ENCODE measurements at places on chromosomes 1 and 21.

GRCh38 chr1:156602557-156602993 lies 1.3 kb upstream of the GPATCH4 start:
- no peak for DNase-seq

DNA sequence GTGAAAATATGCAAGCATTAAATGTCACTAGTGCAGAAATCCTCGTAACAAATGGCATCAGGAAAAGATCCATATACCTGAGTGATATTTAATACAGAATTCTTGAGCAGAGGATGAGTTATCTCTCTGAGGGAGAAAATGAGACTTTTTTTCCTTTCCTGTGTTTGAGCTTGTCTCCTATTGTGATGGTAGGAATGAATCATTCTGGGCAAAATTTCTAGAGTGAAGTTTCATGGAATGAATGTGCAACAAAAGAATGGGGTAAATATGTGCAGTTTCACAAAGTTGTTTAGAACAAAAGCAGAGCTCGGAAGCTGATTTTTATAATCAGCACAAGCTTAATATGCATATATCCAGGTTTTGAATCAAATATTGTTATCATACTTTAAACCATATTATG lies 4.6 kb downstream of the CTPS1 start:
- no peak for DNase-seq

DNA sequence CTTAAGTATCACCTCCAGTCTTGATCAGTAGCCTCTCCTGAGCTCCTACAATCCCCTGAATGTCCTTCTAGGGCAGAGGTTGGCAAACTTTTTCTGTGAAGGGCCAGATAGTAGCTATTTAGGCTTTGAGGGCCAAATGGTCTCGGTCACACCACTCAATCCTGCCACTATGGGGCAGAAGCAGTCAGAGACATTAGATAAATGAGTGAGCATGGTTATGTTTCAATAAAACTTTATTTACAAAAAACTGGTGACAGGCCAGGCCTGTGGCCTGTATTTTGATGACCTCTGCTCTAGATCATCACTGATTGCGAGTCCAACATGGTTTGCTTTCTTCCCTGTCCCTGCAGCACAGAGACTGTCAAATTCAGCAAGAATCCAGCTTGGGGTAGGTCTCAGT lies 36.3 kb downstream of the LRP8 start:
- DNase-seq, result no peak

DNA sequence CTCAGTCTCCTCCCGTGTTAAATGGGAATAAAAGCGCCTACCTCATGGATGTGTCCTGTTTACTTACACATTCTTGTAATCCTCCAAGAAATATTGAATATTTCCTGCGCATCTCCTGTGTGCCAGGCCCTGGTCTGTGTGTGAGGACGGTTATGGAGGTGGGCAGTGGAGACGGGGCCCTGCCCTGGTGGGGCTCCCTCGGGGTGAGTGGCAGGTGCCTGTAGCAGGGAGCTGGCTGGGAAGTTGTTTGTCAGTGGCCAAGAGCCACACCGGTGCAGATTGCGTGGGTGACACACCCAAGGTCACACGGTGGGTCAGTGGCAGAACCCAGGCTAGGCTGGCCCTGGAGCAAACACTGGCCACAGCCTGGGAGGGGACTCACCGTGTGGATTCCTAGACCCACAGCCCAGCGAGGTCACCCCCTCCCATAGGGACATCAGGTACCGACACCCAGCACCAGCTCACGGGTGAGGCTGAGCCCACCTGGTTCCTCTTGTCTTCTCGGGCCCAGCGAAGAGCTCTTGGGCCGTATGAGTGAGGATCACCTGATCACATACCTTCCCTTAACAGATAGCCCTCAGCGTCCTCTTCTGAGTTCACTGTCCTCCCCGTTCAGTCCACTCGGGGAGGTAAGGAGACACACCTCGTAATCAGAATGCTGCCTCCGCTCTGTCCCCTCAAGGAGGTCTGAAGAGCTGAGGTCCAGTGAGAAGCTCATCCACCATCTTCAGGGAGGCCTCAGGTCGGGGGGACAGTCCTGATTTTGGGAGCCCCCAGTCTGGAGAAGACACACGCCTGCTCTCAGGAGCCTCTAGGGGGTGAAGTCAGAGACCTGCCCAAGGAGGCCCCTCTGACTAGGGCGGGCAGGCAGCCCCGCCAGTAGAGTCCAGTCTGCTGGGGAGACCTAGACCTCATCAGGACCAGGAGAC lies 349.6 kb downstream of the MATN1 start:
- DNase-seq, result no peak

DNA sequence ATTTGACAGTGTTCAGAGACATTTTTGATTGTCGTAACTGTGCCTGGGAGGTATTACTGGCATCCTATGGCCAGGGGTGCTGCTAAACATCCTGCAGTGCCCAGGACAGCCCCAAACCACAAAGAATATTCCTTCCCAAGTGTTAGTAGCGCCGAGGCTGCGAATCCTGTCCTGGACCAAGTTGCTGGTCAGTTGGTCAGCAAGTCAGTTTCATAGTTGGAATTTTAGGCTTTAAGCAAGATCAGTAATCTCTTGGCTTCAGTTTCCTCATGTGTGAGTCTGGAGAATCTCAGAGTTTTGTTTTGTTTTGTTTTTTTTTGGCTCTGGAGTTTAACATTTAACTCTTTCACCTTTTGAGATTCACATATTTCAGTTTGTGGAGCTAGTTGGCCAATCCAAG lies 65.0 kb downstream of the MTR start:
- no peak for DNase-seq

- no peak for DNase-seq
Observed at GRCh38 chr21:46621457-46622182, 13.9 kb upstream of the PRMT2 start.

- DNase-seq, result no peak
Observed at GRCh38 chr1:76285578-76286135, 211.1 kb downstream of the ST6GALNAC3 start.

DNA sequence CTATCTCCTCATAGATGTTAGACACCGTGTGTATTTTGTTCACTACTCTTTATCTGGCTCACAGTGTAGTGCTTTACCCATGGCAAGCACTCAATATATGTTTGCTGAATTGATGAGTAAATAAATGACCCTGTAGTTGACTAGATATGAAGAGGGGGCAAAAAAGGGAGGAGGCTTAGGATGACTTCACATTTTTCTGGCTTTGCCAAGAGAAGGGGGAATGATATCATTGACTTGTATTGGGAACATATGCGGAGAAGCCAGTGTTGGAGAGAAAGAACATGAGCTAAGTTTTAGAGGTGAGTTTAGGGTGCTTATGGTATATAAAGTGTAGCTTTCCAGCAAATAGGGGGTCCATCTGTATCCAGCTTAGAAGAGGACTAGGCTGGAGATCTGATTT lies 145.5 kb downstream of the TENT5C start:
- DNase-seq, result no peak

GRCh38 chr1:158067662-158068061 lies 74.2 kb downstream of the KIRREL1 start:
- DNase-seq, result no peak

- no peak for DNase-seq
Observed at GRCh38 chr1:226699166-226699565, 39.9 kb downstream of the ITPKB start.

DNA sequence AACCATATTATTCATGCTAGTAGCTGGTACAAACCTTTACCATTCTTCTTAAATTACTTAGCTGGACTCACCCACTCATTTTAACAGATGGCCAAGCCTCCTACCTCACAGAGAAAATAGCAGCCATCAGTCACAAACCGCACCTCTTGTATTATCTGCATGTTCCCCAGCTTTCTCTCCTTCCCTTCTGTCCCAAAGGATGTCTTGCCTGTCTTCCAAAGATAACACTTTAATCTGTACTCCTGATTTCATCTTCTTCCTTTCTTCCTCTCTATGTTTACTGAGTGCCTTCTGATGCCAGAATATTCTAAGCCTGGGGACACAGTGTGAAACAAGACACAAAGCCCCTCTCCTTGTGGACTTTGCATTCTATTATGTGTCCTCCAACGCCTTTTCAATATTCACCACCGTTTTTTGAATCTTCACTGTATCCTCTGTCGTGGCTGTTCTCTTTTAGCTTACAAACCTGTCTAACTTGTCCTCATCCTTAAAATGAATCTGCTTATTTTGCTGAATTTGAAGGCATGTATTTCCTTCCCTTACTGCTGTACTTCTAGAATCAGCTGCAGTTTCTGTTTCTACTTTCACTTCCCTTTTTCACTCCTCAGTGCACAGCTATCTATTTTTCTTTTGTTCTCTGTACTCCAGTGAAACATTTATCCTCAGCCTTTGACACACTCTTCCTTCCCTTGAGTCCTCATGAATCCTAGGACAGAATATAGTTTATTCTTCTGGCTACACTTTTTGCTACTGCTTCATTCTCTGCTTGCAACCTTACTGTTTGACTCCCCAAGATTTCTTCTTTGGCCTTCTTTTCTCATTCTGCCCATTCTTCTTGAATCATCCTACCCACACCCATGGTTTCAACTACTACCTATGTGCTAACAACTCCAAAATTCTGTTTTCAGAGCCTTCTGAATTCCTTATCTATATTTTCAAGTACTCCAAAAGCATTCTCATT lies 216.9 kb upstream of the SAMSN1 start:
- no peak for DNase-seq

- no peak for DNase-seq
Observed at GRCh38 chr1:244968471-244968871, 104.1 kb upstream of the HNRNPU start.

- DNase-seq, result no peak
Observed at GRCh38 chr1:246420300-246420699, 86.8 kb downstream of the SMYD3 start.

DNA sequence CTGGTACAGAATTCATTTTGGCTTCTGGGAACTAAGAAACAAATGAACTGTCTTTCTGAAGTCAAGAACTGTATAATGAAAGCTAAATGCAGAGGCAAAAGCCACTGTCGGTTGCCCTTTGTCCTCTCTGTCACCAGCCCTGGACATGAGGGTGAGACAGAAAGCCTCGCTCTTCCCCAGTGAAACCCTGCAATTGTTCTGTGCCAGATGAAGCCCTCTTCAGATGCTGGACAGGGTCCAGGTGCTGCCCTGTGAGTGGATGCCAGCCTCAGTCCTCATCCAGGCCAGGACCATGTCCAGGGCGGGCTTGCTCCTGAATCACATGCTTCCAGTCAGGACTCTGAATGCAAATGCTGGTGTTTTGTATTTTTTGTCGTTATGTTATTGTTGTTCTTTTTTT lies 138.7 kb downstream of the RUNX1 start:
- no peak for DNase-seq

Data from activated CD4-positive, alpha-beta T cell treated with anti-CD3 and anti-CD28 coated beads, Interleukin-2, amount 50 U/mL, for 24 hours (primary cell).